ENCODE measurements at places on chromosomes 3 and 15.

- no peak for DNase-seq
Measured at GRCh38 chr3:54874816-54875556, 52.9 kb downstream of the LRTM1 start.

DNA sequence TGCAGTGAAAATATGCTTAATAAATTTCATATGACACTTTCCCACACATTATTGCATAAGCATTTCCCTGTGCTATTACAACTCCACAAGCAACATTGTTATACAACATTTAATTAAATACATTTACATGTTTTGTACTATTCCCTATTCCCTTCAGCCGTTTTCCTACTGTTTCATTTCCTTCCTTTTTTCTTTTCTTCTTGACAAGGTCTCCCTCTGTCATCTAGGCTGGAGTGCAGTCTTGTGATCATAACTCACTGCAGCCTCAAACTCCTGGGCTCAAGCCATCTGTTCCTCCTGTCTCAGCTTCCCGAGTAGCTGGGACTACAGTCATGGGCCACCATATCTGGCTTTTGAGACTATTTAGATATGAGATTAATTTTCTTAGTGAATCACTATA, 254.7 kb downstream of the NFKBIZ start:
- DNase-seq, result no peak

DNA sequence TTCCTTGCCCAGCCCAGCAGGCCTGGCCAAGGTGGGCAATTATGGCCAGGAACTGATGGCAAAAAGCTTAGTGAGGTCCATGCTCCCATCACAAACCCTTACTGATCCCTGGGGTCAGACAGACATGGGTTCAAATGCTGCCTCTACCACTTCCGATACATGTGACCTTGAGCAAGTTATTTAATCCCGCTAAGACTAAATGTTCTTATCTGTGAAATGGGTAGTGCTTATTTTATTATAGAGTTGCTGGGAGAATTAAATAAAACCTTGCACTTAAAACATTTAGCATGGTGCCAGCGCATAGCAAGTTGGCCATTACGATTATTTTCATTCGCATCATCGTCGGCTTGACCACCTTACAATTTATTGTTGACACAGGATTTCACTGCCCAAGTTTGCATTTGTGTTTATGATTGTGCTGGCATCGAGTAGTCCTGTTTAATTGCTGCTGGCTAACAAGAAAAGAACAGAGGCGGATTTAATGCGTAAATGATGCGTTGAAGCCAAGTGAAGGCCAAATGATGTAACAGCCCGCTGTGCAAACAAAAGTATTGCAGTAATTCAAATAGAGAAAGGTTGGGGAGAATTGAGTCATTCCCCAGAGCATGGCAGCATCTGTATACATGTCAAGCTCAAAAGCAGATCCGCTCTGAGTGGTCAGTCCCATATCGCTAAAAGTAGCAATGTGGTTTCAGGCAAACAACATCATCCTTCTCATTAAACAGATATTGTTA, 7.3 kb upstream of the FURIN start:
- peak; percentile 71 for DNase-seq

DNA sequence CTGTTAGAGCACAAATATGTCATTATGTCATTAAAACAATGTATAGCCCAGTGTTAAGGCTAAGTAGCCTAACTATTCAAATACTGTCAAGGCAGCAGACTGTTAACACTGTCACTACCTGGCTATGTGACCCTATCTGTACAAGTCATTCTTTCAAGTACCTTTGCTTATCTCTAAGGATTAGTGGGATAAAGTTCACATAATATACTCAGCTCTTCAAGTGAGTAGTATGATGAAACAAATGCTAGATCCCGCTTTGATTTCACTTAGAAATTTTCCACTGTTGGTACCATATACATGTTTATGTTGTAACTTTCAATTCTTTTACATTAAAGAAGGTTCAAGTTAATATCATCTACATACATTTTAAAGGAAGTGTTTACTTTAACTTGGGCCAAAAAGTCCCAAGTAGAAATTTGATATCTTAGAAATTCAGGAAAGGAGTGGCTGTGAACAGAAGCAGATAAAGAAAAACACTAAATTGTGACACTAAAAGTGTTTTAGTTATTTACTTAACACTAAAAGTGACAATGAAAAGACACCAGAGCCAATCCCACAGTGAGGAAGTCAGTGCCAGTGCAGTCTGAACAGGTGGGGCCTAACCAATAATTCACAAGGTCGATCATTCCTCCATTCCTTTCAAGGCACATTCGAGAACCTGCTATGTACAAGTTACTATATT, 4.8 kb upstream of the RFX7 start:
- DNase-seq, result no peak

- DNase-seq, result no peak
Measured at GRCh38 chr3:147318900-147319299, 87.4 kb downstream of the ZIC4 start.

- DNase-seq, result no peak
Measured at GRCh38 chr15:26882112-26882511, 15.2 kb downstream of the GABRA5 start.

All from activated CD4-positive, alpha-beta T cell treated with anti-CD3 and anti-CD28 coated beads, Interleukin-2, amount 50 U/mL, for 16 hours (primary cell).